ENCODE measurements at places on chromosomes 12 and 14.
A peak's percentile ranks its signal among the peaks of the same experiment; 100 is the strongest.

GRCh38 chr12:15797818-15798217 is 8.6 kb upstream of the EPS8 start:
- no peak for DNase-seq

GRCh38 chr14:65214741-65215140 is 112.4 kb upstream of the MAX start:
- peak; percentile 42 for DNase-seq

- peak; percentile 90 for DNase-seq
These were observed 9.7 kb downstream of the MYH6 start for GRCh38 chr14:23398348-23398747.

- no peak for DNase-seq
These were observed 17.5 kb downstream of the GRIP1 start for GRCh38 chr12:66661357-66661756.

GRCh38 chr14:67554341-67554740 is 21.3 kb downstream of the PLEKHH1 start:
- no peak for DNase-seq

DNA sequence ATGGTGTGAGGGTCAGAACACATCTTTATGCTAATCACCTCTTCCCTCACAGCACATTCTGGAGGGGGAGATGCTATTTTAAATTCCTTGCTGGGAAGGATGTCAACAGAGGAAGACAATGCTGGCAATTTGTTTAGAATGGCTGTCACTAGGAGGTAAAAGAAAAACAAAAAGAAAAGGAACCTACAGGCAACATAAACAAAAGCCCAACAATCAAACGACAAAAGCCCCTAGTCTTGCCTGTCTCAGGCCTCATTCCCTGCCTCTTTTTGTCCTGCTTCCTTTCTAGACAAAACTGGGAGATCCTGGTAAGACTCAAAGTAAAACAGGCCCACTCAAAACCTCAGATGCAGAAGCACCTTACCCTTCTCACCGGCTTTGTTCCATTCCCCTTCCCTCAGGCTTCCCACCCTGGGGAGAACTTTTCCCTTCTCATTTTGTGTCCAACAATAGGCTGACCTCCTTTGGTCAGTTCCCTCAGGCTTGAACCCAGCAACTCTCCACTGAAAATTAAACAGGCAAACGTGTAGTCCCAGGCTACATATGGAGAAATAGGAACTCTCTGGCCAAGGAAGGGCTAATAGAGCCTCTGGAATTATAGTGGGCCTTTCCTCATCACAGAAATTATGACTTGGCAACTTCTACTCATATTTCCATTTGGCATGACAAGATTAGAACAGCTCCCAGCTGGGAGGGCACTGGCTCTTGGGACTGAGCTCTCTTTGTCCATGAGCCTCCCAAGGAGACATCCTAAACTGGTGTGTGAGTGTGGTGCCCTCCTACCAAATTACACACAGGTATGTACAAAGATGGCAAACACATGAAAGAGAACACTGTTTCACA is 193.0 kb downstream of the MON2 start:
- no peak for DNase-seq

DNA sequence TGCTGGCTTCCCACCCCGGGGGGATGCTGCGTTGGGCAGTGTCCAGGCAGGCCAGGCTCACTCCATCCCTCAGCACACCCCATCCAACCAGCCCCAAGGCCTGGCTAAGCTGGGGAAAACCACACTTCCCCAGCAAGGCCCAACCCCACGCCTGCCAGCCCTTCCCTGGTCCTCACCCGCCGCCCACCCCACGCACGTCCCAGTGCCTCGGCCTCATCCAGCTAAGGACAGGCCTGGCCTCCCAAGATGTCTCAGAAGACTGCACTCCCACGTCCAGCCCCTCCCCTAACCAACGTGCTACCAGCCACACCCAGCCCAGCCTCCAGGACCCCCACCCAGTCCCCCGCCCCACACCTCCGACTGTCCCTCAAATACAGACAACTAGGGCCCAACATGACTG is 9.8 kb downstream of the JAG2 start:
- no peak for DNase-seq

GRCh38 chr12:120763250-120763649 is 37.6 kb downstream of the ACADS start:
- no peak for DNase-seq

All from NCI-H1092 treated with DMSO at 0.1 percent for 48 hours (cell line).